ENCODE measurements at places on chromosomes 6 and 20.

DNA sequence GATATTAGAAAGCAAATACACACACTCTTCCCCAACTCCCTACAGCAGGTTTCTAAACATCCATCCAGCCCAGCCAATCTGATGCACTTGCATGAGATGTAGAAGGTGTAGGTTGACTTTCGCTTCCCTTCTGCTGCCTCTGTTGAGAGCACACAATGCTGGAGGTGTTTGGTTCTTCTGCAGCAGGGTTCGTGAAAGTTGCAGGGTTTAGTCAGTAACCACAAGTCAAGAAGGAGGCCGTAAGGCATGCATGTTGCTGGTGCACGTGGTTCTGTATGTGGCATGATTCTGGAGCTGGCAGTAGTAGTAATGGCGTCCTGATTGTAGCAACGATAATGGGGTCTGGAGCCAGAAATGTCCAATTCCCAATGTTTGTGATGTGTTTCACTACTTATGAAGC lies 53.0 kb downstream of the DEK start:
- DNase-seq, result no peak

- DNase-seq, result no peak
Measured at GRCh38 chr20:36093804-36094145, 60.8 kb upstream of the EPB41L1 start.

GRCh38 chr6:124057461-124057860 lies 253.8 kb downstream of the NKAIN2 start:
- DNase-seq, result no peak

GRCh38 chr20:40860487-40860902 lies 168.1 kb upstream of the TOP1 start:
- no peak for DNase-seq

DNA sequence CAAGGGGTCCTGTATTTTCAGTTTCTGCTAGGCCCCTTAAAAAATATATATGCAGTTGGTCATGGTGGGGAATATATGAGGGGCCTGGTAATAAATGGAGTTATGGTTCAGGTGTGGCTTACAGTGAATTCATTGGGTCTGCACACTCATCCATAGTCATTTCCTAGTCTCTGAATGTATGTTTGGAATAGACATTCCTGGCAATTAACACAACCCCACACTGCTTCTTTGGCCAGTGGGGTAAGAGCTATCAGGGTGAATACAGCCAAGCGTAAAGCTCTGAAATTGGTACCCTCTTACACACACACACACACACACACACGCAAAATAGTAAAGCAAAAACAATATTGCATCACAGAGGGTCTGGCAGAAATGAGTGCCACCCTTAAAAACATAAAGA lies 56.5 kb downstream of the QRSL1 start:
- no peak for DNase-seq

- DNase-seq, result no peak
Measured at GRCh38 chr20:611047-611842, 1.1 kb upstream of the TCF15 start.

GRCh38 chr6:64270083-64270482 lies 634.5 kb downstream of the PHF3 start:
- no peak for DNase-seq

- DNase-seq, result no peak
Measured at GRCh38 chr6:54758340-54758739, 88.2 kb upstream of the FAM83B start.

DNA sequence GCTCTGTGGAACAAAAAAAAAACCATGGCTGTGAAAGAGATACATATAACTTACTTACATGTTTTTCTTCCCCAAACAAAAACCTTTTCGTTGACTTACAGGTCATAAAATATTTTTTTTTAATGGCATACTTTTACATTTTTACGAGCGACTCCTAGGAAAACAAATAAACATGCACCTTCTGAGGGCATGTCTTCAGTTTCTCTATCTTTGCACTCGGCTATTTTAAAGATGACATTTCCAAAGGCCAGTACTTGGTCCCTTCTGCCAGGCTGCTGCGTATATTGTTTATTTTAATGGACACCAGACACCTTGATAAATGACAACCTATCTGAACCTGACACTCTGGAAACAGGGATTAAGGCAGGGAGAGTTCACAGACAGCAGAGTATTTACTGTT lies 49.4 kb downstream of the PIGU start:
- DNase-seq, result no peak

- no peak for DNase-seq
Measured at GRCh38 chr6:10393544-10394225, 21.2 kb downstream of the TFAP2A start.

DNA sequence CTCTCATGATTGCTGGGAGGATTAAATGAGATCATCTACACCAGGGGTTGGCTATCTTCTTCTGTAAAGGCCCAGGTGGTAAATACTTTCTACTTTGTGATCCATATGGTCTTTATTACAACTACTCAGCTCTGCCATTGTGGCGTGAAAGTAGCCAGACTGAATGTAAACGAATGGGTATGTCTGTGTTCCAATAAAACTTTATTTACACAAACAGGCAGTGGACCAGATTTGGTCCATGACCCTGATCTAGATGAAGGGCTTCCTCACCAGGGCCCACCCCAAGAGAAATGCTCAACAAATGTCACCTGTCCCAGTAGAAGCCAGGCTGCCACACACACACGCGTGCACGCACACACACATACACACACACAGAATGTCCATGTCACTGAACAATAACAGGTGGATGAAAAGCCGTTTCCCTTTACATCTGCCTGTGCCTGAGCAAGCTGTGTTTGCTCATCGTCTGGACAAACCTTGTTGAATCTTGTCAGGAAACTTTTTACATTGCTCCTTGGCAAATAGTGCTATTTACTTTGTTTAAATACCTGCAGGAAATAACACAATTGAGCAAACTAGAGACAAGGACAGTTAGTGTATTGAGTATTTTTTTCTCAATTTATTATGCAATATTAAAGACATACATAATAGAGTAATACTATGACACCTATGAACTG lies 114.3 kb downstream of the EYA2 start:
- no peak for DNase-seq

DNA sequence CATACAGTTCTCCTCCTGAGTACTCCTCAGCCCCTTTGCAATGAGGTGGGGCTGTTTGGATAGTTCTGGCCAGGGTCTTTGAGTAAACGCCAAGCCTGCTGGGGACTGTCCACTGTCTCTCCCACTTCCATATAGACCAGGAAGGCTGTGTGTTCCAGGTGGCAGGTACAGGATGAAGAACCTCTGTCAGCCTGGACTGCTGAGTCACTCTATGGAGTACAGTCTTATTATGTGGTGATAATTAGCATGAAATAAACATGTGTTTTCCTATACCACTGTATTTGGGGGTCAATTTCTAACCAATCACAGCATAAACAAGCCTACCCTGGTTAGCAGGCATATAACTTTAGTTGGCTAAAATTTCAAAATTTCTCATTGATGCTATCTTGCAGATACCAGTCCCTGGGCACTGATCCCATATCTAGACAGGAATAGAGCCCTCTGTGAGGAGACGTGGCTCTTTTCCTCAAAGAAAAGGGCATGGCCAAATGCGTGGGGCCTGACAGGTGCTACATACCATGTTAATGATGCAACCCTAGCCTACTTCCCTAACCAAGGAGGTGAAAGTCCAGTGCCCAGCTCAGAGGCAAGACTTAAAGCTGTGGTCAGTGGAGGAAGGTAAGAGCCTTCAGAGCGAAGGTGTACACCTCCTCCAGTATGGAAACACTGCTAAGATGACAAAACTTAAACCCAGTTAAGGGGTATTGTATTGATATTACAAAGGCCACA lies 4.5 kb upstream of the ALDH8A1 start:
- DNase-seq, result no peak

Measured in activated CD8-positive, alpha-beta memory T cell treated with anti-CD3 and anti-CD28 coated beads, Interleukin-2, amount 50 U/mL, for 4 hours (primary cell).